ENCODE measurements at places on chromosomes 11 and 22.

GRCh38 chr11:7688238-7688826 lies 15.0 kb upstream of the CYB5R2 start:
- no peak for DNase-seq

GRCh38 chr22:37578002-37578401 lies 1.9 kb downstream of the LGALS2 start:
- DNase-seq, result no peak

GRCh38 chr11:22703591-22703990 lies 37.2 kb downstream of the GAS2 start:
- DNase-seq, result no peak

DNA sequence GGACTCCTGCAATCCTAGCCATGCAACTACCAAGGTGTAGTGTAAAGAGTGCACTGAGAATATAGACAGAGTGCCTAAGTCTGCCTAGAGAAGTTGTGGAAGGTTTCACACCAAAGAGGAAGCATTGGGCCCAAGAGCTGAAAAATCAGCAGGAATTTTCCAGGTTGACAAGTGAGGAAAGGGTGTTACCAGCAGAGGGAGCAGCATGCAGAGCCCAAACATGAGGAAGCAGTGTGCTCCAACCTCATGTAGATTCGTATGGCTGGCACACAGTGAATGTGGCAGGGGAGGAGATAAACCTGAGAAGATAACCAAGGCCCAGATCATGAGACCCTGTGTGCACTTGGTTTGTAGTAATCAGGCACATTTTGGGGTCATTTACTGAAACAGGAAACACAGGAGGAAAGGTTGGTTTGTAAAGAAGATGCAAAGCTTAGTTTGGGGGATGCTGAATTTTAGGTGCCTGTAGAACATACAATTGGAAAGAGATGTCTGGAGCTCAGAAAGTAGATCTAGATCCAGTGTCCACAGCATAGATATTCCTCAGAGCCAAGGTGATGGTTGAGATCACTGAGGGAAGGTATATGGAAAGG lies 1.7 kb downstream of the HPX start:
- DNase-seq, result peak; percentile 55

- DNase-seq, result no peak
Observed at GRCh38 chr11:76723142-76723541, 52.6 kb upstream of the LRRC32 start.

DNA sequence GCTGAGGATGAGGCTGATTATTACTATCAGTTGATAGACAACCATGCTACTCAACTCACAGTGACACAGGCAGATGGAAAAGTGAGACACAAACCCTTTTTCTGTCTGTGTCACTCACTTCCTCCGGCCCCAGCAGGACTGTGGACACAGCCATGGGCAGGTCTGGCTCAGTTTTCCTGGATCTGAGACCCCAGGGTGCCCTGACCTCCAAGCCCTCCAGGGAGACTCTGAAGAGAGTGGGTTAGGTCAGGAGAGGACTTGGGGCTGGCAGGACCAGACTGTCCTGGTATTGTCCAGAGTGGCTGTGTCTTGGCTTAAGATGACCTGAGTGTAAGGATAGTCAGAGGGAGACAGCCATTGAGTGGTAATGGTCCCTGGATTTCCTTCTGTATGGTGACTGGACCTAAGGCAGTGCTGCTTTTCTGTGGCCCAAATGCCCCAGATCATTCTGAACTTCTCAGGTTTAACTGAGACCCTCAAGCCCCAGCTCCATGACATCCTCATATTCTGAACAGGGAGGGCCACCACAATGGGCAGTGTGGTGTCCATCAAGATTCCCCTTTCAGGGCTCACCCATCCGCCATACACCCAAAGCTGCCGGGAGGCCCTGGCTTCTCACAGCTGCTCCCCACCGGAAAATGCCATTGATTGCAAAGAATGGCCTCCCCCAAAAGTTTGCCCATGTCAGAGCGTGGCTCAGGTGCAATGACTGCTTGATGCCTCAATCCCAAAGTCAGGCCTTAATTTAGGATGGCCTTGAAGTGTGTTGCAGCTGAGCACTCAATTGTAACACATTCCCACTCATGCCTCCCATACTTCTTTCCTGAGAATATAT lies 36.2 kb upstream of the PRAME start:
- DNase-seq, result no peak

- no peak for DNase-seq
Observed at GRCh38 chr22:28939932-28940331, 56.6 kb downstream of the ZNRF3 start.

GRCh38 chr22:41517172-41518047 lies 26.9 kb downstream of the POLR3H start:
- DNase-seq, result peak; percentile 54
